ENCODE measurements at places on chromosomes 6 and 20.

DNA sequence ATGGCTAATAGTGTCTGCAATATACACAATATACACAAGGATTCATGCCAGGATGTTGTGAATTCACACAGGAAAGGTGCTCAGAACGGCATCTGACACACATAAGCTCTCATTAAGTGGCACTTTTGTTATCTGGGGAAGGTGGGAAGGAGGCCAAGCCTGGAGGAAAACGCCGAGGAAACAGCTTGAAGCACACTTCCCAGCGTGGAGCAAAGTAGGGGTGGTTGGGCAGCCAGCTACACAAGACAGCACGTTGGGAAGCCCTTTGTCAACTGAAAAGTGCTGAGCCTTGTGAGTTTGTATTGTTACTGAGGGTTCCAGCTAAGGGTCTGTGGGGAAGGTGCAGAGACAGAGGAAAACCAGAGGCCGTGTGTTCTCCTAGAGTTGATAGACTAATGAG lies 181.0 kb downstream of the ZMYND8 start:
- DNase-seq = no peak

GRCh38 chr6:146887447-146888077 lies 288.8 kb downstream of the ADGB start:
- no peak for DNase-seq

DNA sequence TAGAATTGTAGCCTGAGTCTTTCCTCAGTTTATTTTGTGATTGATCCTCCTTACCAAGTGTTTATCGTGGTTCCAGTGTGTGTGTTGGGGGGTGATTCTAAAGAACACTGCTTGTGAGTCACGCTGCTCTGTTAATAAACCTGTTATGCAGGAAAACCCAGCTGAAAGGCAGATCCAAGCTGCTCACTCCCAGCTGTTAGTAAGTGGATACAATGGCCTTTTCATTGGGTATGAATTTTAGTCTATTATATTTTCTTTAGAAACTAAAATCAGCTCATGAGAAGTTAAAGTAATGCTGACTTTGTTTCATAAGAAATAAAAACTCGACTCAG lies 12.2 kb upstream of the DSTN start:
- DNase-seq = no peak

DNA sequence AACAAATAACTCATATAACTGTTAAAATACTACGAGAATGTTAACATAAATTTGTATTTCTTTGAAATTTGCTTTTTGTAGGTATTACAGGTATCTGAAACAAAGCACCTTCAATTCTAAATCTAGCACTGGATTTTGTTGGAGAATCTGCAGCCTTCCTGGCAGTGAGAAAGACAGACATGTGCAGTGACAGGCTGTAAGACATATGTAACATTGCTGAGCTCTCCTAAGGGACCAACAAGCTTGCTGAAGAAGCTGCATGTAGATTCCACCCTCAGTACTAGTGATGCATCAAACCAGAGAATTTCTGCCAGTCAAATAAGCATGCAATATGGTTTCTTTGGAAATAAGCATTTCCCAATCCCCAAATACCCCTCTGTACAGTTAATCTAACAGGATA lies 20.5 kb upstream of the KIAA1586 start:
- DNase-seq = no peak

GRCh38 chr6:113451049-113451448 lies 406.1 kb upstream of the MARCKS start:
- no peak for DNase-seq

- DNase-seq = no peak
Observed at GRCh38 chr20:12989586-12990115, 19.1 kb upstream of the SPTLC3 start.

- DNase-seq = no peak
Observed at GRCh38 chr6:133315811-133316210, 74.7 kb downstream of the EYA4 start.

- no peak for DNase-seq
Observed at GRCh38 chr6:72616406-72617015, 5.4 kb upstream of the KCNQ5 start.

GRCh38 chr6:140774080-140774505 lies 1358.6 kb upstream of the GJE1 start:
- DNase-seq = no peak

- no peak for DNase-seq
Observed at GRCh38 chr6:111361648-111362047, 121.4 kb downstream of the REV3L start.

GRCh38 chr6:124577734-124578281 lies 384.4 kb upstream of the RNF217 start:
- no peak for DNase-seq

- no peak for DNase-seq
Observed at GRCh38 chr20:43744966-43745730, 18.3 kb upstream of the GTSF1L start.

DNA sequence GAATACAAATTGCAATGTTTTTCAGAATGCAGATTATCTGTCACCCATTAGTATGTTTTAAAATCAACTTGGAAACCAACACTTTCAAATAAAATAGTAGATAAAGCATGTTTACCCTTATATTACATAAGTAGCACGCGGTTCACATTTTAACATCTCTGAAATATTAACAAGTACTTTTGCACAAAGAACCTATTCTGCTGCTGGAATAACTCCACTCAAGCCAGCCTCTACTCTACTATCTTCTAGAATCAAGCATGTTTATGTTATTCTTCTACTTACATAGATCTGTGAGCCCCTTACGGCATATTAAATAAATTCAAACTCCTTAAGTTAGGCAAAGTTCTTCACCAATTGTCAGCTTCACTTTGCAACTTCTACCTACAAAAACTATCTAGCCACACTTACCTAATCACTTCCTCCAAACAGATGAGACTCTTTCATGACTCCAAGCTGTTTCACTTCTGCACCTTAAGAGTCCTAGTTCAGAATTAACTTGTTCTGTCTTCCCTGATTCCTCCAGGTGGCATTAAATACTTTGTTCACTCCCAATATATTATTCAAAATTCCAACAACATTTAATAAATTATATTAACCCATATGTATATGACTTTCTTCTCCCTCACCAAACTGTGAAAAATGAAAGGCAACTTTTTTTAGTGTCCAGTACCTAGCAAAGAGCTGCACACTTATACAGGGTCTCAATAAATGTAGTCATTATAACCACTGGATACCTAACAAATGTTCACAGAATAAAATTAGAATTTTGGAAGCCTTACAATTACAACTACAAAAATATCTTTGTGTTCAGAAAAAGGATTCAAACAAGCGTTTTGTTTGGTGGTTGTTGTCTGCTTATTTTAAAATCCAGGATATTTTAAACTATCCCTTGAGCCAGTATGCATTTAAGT lies 12.1 kb downstream of the CEP85L start:
- no peak for DNase-seq

- DNase-seq = no peak
Observed at GRCh38 chr20:40980106-40980827, 48.4 kb upstream of the TOP1 start.

GRCh38 chr20:35618263-35619131 lies 2.9 kb downstream of the SPAG4 start:
- no peak for DNase-seq

GRCh38 chr6:165733489-165733791 lies 70.4 kb upstream of the PDE10A start:
- no peak for DNase-seq

DNA sequence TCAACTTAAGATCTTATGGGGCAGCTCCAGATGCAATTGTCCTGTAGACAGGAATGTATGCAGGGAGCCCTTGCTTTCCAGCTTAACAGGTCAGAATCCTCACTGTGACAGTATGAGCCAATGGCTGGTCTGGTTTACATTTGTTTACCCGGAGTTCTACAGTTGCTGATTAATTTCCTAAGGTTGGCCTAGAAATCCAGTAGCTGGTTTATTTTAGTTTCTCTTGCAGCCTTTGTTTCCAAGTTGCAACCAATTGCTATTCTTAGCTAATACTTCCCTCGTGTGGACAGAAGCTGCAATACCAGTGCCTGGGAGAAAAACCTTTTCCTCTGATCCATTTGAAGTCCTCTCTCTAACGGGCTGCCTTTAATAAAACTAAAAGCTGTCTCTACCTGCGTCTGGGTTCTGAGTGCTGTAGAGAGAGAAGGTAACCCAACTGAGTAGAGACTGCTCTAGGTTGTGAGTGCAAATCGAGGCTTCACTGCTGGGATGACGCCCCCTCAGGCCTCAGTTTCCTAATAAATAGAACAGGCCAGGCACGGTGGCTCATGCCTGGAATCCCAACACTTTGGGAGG lies 45.9 kb downstream of the ZNF217 start:
- no peak for DNase-seq

- no peak for DNase-seq
Observed at GRCh38 chr20:5465604-5465927, 148.8 kb upstream of the PROKR2 start.

- DNase-seq = no peak
Observed at GRCh38 chr20:40111282-40111681, 577.8 kb downstream of the MAFB start.

DNA sequence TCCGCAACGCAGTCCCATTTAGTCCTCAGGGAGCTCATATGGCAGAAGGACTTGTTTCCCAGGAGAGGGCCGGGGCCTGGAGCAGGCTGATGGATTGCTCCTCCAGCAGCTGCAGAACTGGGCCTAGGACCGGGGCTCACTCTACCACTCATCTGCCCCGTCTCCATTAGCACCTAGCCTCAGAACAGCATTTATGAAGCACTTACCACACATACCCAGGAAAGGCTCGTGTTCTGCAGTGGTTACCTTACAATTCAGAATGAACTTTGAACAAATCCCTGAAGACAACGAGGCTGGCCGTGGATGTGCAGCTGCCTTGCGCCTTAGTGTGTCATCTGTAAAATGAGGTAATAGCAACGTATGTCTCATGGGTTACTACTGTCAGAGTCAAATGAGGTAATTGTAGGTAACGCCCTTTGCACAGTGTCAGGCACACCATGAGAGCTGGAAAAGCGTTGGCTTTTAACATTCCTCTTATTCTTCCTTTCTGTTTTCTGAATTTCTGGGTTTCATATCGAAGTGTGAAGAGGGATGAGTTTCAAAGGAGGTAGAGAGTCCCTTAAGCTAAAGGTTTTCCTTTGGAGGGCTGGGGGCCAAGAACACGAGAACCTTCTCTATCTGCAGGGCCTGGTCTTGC lies 46.3 kb upstream of the CD93 start:
- no peak for DNase-seq

DNA sequence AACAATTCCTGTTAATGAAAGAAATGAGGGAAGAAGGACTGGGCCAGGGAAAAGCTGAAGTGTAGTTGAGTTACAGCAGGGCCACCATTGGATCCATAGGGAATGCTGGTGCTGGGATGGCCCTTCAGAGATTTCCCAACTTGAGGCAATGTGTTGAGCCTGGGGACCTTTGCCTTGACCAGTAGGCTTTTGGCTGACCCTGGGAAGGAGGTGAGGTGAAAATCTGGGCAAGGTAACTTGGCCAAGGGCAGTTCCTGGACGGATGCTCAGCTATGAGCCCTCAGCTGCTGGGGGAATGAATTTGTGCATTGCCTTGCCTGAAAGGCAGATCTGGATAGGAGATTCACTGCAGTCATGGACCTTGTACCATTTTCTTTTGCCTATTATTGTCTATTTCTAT lies 20.4 kb downstream of the UTRN start:
- DNase-seq = no peak

All from CMK (cell line).